Fibroblast of upper back skin (primary cell): ENCODE measurements at places on chromosomes 1 and 21.

DNA sequence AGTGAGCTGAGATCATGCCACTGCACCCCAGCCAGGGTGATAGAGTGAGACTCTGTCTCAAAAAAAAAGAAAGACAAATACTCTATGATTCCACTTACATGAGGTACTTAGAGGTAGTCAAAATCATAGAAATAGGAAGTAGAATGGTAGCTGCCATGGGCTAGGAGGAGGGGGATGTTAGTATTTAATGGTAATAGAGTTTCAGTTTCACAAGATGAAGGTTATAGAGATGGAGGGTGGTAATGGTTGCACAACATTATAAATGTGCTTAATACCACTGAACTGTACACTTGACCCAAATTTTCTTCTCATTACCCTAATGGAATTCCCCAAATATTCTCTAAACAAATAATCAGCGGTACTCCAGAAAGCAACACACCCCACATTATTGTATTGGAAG lies 12.8 kb downstream of the EIF2B3 start:
- DNase-seq: no peak

- no peak for DNase-seq
Measured at GRCh38 chr1:87928623-87929022, 599.9 kb downstream of the LMO4 start.

GRCh38 chr1:162276493-162276892 lies 100.2 kb downstream of the SPATA46 start:
- peak; percentile 35 for DNase-seq

- DNase-seq: peak; percentile 42
Measured at GRCh38 chr1:163535807-163536206, 214.1 kb downstream of the NUF2 start.

DNA sequence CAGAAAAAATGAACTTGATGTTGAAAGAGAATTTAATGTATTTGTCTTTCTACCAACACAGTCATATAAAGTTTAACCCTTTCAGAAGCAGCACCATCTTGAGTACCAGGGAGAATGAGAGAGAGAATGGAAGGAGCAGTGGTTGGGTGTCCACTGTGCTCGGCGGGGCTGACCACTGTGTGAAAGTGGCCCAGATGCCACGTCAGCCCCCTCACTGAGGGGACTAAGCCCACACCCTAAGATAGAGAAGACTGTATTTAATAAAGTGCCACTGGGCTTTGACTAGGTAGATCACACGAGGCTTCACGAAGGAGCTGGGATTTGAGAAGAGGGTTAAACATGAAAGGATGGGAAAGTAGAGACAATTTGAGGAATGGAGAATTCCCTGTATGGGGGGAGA lies 31.2 kb downstream of the BATF3 start:
- no peak for DNase-seq

GRCh38 chr1:221574529-221574928 lies 167.4 kb downstream of the DUSP10 start:
- peak; percentile 18 for DNase-seq

- no peak for DNase-seq
Measured at GRCh38 chr1:39401106-39401505, 90.3 kb upstream of the BMP8A start.

GRCh38 chr1:195019385-195019784 lies 1588.9 kb downstream of the KCNT2 start:
- peak; percentile 55 for DNase-seq

DNA sequence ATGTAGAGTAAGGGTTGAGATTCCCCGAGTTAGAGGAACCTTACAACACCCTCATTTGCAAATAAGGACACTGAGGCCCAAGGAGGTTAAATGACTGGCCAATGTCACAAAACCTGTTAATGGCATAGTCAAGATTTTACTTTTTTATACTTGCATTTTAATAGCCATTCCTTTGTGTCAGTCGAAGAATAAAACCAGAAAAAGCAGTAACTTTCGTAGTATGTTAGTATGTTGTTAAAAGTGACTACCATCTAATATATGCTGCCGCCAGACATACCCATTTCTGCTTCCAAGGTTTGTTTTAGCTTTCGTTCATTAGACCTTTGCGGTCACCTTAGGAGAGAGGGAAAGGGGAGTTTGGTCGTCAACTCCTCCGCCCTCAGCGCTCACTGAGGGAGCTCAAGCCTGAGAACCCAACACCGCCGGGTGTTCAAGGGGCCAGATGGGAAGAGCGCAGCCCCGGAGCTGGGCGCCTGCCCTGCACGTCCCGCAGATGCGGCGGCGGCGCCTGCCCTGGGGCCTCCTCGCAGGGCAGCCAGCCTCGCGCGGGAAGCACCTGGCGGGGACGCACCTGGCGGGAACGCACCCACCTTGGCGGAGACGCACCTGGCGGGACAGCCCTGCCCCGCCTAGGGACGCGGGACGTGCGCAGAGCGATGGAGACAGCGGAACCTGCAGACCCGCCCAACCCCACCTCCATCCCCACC lies 466 bp downstream of the VPS26C start:
- DNase-seq: no peak

DNA sequence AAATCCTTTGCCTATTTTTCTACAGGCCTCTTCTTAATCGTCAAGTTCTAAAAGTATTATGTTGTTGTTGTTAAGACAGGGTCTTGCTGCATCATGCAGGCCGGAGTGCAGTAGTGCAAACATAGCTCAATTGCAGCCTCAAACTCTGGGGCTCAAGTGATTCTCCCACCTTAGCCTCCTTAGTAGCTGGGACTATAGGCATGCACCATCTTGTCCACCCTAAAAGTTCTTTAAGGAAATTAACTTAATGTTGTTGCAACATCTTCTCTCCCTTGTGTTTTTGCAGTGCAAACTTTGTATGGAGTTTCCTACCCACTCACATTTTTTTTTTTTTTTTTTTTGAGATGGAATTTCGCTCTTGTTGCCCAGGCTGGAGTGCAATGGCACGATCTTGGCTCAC lies 4.1 kb upstream of the VHLL start:
- no peak for DNase-seq

GRCh38 chr21:46319186-46319585 lies 4.5 kb downstream of the C21orf58 start:
- no peak for DNase-seq

DNA sequence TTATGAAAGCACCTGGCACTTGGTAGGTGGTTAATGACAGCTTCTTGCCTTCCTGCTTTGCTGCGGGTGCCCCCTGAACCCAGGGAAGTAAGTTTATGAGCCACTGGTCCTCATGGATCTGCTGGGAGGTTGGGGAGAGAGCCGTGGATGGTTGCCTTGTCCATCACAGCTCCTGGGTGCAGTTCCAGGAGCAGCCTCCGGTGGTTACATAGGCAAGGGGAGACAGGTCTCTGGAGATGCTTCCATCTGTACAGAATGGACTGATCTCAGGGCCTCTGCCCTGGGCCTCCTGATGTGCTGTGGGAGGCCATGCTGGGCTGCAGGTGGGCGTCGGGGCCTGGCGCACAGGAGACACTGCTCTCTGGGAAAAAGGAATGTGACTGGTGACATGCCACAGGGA lies 31.6 kb upstream of the ARHGEF10L start:
- no peak for DNase-seq

- no peak for DNase-seq
Measured at GRCh38 chr1:210296682-210297081, 32.0 kb upstream of the HHAT start.

- peak; percentile 17 for DNase-seq
Measured at GRCh38 chr1:220928725-220929300, 49.6 kb downstream of the HLX start.

DNA sequence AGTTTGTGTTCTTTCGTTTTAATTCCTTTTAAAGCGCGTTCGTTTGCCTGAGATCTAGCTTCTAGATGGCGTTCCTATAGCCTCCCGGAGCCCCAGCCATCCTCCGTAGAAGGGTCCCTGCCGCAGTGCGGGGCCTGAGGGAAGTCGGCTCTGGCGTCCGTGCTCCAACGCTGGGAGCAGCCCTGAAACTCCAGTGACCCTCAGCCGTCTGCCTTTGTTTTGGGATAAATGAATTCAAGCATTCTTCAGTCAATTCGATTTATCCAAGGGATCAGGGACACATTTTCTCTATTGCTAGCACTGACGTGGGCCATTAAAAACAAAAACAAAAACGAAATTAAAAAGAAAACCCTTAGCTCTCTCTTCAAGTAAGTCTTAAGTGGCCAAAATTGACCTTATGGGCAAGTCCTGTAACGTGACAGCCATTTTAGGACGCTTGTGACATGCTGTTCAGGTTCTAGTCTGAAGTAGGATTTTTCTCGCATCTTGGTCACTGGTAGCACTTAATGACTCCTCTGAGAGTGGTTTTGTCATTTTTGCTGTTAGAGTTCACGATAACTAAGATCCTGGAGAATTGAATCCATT lies 742 bp upstream of the HSPA13 start:
- no peak for DNase-seq

- no peak for DNase-seq
Measured at GRCh38 chr21:31265366-31266013, 78.6 kb downstream of the TIAM1 start.

- DNase-seq: no peak
Measured at GRCh38 chr1:235563513-235564061, 59.3 kb upstream of the B3GALNT2 start.

DNA sequence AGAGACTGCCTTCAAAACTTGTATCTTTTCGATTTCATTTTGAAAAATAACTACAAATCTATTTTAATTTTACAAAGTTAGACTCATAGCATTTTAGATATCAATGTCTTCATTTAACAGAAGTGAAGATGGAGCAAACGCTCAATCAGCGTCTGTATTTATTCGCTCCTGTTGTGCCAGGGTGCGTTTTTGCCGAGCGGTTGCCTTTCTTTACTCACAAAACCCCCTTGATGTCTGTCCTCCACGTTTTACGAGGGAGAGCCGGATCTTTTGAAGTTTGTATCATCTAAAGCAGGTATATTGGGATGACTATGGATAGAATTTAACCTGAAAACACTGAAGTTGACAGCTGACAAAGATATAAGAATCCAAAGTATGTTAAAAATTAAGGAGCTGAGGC lies 44.6 kb downstream of the MRPL39 start:
- no peak for DNase-seq

- DNase-seq: no peak
Measured at GRCh38 chr1:147099192-147099591, 73.1 kb downstream of the PRKAB2 start.

DNA sequence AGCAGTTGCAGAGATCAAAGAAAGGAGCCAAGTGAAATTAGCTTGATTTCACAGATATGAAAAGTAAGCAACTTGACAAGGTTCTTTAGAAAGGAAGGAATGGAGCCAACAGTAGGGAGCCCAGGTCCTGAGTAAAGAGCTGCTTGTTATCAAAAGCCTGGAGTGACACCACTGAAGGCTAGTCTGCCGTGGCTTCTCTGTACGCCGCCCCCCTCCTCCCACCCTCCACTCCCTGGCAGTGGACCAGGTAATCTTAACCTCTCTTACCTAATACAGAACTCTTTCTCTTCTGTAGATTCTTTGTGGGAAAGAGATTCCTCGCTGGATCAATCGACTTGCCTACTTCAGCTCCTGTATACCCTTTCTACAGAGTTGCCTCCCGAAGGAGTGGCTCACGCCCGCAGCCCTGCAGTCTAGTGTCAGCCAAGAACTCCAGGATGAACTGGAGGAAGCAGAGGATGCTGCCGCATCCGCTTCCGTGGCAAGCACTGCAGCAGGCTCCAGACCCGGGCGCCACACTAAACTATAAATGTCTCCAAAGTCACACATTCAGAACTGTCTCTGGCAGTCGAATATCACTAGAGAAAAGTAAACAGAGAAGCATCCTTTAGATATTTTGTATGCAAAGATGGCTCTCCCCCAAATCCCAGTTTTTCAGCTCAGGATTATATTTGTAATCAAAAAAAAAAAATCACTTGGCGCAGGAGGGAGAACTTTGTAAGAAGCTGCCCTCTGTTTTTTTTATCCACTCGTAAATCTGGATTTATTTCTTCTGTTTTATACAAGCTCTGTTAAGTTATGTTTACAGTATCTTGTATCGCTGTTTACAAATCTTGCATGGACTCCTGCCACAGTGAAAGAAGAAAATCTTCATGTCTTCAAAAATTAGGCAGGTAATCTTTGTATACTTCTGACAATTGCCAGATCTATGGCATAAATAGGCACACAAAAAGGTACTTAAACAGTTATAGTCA lies 52.6 kb downstream of the DESI2 start:
- no peak for DNase-seq

DNA sequence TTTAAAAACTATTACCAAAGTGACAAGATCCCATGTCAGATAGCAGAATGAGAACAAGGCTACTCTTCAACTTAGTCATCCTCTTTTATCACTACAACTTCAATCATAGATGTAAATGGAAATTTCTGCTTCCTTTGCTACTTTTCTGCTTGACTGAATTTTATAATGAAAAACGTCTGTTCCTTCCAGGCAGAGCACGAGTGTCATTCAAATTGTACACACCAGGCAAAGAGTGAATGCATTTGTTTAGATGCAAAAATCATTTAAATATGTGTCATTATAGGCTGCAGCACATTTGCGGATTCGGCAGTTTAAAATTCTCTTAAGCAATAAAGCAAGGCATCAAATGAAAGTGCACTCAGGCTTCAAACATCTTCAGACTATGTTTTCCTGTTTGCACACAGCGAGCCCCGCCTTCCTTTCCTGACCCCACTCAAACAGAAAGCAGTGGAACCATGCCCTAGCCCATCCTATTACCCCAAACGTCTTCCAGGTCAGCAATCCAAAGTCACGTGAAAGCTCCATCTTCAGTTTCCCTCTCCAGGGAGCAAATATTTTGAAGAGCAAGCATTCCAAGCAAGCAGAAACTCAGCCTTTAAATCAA lies 99.6 kb downstream of the APP start:
- DNase-seq: peak; percentile 75

GRCh38 chr1:170594066-170594626 lies 62.2 kb downstream of the GORAB start:
- no peak for DNase-seq

DNA sequence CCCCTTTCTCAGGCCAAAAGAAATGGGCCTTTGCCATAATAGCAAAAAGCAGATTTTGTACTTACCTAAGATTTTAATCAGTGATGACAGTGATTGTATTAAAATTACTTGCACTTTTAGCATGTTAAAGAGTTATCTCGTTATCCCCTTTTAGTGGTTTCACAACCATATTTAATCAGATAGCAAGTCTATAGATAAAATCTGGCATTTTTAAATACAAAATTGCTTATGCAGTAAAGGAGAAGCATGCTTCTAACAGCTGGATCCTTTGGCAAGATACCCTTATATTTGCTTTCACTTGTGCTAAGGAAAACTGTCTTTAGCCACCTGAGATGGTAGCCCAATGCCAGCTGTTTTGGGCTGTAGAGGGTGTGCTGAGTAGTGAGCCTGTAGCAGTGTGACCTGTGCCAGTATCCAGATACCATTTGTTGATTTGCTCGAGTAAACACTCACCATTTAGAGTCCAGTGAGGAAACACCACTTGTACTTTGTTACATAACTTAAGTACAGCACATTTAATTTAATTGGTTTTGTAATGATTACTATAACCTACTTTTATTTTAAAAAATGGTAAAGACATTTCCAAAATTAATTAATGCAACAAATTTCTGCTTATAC lies 314.4 kb upstream of the ZP4 start:
- no peak for DNase-seq

DNA sequence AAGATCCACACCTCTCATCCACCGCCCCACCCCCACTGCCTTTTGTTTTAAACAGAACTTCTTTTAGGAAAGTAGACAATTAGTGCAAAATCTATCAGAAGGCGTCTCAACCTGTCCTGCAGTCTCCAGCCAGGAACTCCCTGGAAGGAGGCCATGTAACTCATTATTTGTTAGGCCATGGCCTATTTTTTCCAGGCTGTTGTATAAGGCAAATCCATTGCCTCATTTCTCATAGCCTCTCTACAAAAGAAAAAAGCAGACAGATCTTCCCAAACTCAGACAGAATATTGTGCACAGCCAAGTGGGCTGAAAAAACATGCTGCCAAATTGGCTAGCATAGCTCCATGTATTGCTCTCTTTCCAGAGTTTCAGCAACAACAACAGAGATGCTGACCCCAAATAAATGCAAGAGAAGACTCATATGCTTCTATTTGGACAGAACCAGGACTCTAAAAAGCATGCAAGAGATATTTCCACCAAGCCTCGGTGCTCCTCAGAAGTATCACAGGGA lies 770.7 kb upstream of the CXADR start:
- DNase-seq: no peak
